ENCODE measurements at places on chromosomes 11 and 22.

GRCh38 chr11:8948886-8949285 is 6.1 kb upstream of the ASCL3 start:
- no peak for DNase-seq

DNA sequence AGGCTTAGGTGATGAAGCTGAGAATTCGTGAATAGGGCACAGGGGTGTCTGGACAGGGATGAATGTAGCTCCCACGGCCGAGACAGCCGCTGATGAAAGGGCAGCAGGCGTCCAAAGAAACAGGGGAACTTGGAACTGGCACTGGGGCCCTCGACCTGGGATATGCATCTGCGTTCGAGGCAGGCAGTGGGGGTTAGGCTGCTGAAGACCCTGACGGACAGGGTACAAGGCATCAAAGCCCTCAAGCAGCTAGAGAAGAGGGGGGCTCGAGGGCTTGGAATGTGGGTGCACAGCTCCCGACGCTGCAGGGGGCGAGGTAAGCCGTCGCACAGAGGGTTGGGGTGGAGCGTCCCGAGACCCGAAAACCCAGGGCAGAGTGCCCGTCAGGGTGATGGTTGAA is 6.9 kb upstream of the SYT8 start:
- no peak for DNase-seq

GRCh38 chr11:959027-959426 is 33.4 kb downstream of the AP2A2 start:
- DNase-seq = no peak

GRCh38 chr11:65165410-65166317 is 4.4 kb upstream of the SPDYC start:
- no peak for DNase-seq

DNA sequence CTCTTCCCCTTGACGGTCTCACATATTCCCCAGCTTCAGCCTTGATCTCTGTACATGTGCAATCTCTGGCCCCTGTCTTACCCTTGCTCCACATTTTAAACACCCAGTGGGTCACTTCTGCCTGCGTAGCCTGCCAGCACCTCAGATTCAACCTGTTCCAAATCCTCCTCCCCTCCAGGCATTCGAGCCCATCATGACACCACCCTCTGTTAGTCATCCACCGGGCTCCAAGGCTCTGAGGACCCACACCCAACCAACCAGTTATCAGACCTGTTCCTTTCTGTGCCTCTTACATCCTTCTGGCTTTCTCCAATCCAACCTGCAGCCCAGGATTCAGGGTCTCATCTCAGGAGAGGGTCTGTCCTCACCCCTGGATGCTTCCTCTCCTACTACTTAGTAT is 119.8 kb upstream of the TBCEL start:
- no peak for DNase-seq

- DNase-seq = no peak
Measured at GRCh38 chr11:70942593-70942992, 309.8 kb downstream of the SHANK2 start.

DNA sequence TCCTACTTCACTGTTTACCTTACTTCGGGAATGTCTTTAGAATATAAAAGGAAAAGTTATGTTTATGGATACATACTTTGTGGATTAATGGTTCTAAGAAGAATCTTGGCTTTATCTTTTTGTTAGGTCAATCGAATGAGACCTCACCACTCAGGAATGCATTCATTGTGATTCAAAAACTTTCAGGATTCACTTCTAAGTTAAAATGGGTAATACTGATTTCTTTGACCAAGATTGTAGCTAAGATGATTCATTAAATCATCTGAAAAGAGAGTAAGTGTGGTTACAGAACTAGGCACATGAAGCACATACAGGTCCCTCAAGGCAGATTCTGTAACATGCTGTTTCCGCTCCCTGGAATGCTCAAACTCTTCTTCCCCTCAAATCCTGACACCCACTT is 716.4 kb downstream of the KCNA4 start:
- DNase-seq = no peak

DNA sequence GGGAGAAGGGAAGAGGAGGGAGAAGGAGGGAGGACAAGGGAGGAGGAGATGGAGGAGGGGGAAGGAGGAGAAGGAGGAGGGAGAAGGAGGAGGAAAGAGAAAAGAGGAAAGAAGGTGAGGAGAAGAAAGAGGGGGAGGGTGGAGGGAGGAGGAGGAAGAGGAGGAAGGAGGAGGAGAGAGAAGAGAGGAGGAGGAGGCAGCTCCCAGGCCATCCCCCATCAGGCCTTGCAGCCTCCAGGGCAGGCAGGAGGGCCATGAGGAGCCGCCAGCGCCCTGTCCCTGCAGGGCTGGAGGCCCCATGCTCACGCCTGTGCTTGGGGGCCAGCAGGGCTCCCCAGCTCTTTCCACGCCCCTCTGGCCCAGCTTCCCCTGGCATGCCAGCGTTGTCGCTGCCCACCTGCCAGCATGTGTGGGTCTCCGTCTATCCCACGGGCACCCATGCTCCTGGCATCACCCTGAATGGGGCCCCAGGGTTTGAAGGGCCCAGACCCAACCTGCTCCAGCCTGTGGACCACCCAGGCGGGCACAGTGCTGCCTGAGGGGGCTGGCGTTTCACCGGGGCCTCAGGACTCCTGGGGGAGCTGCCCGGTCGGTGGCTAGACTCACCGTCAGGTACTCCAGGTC is 5.2 kb downstream of the TSPAN32 start:
- DNase-seq = no peak

DNA sequence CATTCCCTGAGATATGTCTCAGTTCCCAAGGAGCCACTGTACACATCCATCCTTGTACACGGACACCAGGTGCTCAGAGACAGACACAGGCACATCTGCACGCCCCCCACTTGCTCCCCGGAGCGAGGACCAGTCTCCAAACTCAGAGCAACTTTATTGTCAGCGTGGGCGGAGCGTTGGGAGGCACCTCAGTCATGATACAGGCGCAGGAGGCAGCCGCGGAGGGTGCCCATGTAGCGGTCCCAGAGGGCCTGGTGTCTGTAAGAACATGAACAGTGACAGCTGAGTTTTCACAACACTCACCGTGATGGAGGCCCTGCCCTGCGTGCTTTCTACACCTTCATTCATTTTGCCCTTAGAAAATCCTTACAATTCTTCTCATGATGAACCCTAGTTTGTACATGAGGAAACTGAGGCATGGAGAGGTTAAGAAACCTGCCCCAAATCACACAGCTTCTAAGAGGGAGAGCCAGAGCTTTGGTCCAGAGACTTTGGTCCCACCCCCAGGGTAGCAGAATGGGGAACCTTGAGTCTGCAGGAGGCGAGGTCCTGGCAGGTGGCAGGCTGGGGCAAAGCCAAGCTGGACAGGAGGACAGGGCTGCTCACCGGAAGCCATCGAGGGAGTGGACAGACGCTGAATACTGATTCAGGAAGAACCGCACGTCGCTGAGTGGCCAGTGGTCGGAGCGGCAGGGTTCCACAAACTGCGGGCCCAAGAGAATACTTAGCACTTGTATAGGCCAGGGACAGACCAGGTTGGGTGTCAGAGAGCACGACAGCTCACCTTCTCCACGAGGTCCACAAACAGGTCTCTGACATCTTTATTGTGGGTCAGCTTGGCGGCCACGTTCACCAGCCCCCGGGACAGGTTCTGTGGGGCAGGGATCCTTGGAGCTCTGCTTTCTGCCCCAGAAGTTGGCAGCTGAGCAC is 4.2 kb downstream of the FIBP start:
- no peak for DNase-seq
